ENCODE measurements at places on chromosomes 4 and X.

- no peak for DNase-seq
Measured at GRCh38 chr4:73053076-73053475, 16.4 kb downstream of the COX18 start.

DNA sequence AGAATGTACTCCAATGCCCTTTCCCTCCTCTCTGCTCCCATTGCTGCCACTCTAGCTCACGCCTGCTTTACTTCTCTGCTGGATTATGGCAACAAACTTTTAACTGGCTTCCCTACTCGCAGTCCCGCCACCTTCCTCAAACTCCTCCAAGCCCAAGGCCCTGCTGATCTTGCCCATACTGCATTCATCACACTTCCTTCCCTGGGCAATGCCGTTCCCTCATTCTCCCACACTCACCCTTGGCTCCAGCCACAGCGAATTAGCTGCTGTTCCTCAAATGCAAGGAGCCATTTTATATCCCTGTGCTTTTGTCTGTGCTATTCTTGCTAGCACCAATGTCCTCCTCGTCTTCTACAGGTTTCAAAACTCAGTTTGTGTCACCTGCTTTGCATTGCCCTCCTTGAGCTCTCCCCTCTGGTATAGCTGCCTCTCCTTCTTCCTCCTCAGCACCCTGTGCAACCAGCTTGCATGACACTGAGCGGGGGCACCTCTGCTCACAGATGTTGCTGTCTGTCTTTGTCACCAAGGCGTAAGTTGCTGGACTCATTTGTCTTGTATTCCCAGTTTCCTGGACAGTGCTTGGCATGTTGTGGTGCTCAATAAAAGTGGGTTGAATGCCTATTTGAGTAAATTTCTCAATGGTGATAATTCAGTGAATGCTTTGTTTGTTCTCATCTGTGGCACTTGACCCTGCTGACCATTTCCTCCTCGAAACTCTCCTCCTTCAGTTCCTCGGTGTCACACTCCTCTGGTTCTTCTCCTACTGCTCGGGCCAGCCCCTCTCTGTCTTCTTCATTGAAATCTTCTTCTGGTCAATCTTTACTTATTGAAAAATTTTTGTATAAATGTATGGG lies 22.4 kb upstream of the MGST2 start:
- no peak for DNase-seq

DNA sequence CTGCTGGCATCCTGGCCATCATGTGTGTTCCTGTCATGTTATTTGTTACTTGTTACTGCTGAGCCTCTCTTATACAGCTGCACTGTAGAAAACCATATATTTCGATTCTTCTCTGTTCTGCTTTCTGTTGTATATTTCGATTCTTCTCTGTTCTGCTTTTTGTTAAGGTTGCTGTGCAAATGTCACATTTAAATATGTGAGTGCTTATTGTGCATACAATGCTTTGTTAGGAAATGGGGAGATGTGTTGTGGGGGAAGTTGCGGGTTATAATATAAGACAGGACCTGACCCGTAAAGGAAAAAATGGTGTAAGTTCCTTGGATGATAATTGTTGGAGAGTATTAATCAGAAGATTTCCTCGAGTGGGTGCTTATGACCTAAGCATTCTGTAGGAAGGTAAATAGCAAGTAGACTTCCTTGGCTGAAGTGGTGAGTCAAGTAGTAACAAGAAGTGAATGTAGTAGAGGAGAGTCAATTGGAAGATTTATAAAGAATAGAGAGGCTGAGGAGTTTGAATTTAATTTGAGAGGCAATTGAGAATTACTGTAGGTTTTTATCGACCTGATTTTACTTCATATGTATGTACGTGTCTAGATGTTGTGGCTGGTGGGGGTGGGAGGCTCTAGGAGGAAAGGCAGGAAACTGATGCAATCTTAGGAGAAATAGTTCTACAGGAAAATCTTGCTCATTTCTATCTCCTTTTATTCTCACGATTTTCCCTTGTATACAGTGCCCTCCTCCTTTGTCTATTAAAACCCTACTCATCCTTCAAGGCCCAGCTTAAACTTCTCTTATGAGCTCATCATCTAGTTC lies 8.5 kb downstream of the OGT start:
- no peak for DNase-seq

GRCh38 chrX:10450229-10450958 lies 170.0 kb downstream of the MID1 start:
- no peak for DNase-seq

DNA sequence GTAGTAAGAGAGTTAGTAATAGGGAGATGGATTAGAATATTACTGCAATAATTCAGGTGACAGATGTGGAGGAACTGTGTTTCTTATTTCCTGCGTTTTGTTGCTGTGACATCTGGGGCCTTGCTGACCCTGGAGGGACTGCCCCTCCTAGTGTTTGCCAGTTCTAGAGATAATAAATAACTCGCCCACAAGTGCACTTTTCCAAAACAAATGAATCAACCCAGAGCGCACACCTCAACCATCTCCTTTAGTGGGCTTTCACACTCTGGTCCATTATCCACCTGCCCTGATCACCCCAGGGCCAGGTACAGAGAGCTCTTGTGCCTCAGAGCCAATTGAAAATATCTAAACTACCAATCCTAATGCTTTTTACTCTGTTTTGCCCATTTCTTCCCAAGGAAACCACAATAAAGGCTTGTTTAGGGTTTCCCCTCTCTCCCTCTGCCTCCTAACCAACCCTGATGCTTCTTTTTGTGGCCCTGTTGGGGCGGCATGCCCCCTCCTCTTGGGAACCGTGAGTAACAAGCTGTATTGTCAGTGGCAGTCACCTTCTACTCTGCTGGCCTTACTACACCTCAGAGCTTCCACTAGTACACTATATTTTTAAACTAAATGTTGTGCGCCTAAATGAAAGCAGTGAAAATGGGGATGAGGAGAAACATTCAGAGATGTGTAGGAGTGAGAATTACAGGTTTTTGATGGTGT lies 270.5 kb downstream of the TENM3 start:
- DNase-seq = no peak

DNA sequence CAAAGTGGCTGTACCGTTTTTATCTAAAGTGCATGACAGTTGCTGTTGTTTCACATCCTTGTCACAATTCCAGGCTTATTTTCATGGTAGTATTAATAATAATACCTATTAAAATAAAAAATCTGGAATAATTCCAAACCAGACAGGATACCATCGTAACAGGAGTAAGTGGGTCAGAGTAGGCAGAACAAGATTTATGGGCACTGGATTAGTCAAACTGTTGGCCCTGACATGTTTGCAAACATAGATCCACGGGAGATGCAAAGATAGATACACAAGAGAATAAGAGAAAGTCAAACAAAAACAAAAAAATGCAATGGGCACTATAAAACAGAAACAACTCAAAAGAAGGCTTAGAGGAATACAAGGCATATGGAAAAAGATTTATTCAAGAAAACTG lies 449.5 kb upstream of the HS3ST1 start:
- no peak for DNase-seq

- no peak for DNase-seq
Measured at GRCh38 chr4:30920043-30920442, 199.9 kb downstream of the PCDH7 start.

- no peak for DNase-seq
Measured at GRCh38 chr4:143286701-143287571, 49.7 kb upstream of the GAB1 start.

DNA sequence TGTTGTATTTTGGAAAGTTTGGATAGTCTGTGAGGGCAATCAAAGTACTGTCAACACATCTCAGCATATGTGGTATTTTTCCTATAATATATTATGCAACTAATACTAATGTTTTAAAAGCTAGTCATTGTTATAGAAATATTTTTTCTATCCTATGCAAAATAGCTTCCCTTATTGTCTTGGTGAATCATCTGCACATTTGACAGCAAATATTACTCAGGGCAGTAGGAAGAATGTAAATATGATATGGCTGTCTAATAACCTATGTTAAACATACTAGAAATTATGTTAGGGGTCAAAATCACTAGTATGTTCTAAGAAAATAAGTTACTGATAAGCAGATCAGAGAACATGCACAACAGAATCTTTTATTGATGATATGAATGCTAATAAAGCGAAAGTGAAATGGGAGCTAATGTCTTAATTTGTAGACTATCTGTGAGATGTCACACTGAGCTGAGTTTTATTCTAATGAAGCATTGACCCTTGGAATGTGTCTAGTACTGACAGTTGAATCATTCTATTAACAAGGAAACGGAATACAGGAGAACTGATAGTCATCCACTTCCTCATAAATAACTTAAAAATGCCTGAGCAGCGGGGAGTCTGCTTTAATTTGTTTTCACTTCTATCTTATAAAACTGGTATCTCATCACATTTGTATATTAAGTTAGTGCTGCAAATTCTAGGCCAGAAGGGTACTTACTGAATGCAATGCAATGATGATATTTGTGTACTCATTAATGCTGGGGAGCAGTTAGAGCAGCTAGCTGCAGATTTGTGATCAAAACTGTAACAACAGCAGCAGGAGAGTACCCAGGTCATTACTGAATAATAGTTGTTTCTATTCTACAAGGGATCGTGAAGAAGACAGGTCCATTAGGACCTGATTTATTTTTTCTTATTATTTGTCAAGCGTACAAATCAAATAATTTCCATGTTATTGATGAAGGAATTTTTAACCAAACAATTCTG lies 440.3 kb upstream of the AADAT start:
- no peak for DNase-seq
